Eye (tissue), 1 donor: ENCODE measurements at places on chromosomes 1 and 21.

GRCh38 chr1:235018161-235018560 lies 110.5 kb downstream of the TOMM20 start:
- no peak for DNase-seq

GRCh38 chr1:235643837-235644692 lies 5.5 kb downstream of the GNG4 start:
- no peak for DNase-seq

DNA sequence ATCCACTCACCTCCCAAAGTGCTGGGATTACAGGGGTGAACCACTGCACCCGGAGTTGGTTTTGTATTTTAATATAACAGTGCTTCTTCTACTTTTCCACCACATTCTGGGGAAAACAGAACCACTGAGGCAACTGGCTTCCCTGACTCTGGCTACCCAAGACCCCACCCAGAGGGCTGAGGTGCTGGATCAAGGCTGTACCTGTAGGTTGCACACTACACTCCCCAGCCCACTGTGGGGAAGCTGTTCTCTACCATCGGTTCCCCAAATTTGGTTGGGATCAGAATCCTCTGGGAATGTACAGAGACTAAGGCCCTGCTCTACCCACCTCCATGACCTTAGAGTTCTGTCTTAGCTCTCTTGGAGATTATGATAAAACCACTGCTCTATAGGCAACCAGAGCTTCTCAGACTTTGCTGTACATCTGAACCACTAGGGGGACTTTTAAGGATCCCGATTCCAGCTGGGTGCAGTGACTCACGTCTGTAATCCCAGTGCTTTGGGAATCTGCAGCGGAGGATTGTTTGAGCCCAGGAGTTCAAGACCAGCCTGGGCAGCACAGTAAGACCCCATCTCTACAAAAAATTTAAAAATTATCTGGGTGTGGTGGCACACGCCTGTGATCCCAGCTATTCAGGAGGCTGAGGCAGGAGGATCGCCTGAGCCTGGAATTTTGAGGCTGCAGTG lies 51.6 kb downstream of the GNG4 start:
- DNase-seq, result no peak

DNA sequence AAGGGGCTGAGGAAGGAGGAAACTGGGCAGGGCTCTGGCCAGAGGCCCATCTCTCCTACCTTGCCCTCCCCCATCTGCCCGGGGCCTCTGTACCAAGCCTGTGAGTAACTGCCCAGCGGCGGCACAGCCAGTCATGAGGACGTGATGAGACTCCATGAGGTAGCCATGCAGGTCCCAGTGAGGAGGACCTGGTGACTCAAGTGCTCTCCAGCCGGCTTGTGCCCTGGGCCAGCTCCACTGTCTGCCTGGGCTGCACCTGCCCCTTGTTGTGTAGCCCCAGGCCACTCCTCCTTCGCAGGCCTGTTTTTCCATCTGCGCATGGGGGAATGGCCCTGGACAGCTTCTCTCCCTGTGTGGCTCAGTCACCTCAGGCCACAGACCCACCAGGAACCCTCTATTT lies 42.0 kb upstream of the PADI1 start:
- no peak for DNase-seq

- no peak for DNase-seq
Measured at GRCh38 chr1:209425959-209426358, 157.6 kb upstream of the CAMK1G start.

DNA sequence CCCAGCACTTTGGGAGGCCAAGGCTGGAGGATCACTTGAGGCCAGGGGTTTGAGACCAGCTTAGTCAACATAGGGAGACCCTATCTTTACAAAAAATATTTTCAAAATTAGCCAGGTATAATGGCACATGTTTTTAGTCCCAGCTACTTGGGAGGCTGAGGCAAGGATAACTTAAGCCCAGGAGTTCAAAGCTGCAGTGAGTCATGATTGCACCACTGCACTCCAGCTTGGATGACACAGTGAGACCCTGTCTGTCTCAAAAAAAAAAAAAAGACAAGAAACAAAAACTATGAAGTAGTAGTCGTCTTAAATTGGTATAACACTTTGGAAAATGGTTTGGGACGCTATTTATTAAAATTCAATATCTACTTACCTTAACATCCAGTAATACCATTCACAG lies 7.7 kb downstream of the AIM2 start:
- no peak for DNase-seq

GRCh38 chr1:9253004-9253403 lies 18.4 kb downstream of the H6PD start:
- peak; percentile 59 for DNase-seq

GRCh38 chr1:173014160-173014559 lies 36.6 kb downstream of the TNFSF18 start:
- DNase-seq, result no peak

- no peak for DNase-seq
Measured at GRCh38 chr1:86233403-86233802, 76.8 kb upstream of the COL24A1 start.

DNA sequence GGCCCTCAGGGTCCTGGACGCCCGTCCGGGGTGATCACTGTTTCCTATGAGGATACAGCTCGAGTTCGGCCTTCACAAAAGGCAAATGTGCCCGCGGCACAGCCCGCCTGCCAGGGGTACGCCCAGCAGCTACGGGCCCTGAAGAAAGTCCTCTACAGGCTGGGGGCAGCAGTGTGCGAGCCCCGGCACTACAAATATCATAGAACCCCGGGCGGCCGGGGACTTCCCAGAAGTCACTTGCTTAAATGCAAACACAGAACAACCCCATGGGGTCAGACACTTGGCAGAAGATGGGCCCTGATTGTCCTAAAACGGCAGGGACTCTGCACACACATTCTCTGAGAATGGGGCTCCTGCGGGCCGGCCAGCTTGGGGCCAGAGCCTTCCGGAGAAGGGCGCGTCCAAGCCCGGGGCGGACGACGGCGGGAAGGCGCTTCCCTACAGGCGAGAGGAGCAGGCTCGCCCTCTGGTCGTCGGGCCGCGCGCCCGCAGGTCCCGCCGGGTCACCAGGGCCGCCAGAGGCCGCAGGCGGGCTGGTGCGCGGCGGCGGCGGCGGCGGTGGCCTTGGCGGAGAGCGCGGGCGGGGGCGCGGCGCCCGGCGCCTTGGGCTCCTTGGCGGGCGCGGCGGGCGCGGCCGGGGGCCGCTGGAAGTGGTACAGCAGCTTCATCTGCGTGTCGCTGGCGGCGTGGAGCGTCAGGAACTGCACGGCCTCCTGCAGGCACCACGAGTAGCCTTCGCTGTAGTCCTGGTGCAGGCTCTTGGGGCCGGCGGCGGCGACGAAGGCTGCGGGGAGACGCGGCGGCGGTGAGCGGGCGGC lies 888 bp downstream of the HES5 start:
- DNase-seq, result peak; percentile 58

DNA sequence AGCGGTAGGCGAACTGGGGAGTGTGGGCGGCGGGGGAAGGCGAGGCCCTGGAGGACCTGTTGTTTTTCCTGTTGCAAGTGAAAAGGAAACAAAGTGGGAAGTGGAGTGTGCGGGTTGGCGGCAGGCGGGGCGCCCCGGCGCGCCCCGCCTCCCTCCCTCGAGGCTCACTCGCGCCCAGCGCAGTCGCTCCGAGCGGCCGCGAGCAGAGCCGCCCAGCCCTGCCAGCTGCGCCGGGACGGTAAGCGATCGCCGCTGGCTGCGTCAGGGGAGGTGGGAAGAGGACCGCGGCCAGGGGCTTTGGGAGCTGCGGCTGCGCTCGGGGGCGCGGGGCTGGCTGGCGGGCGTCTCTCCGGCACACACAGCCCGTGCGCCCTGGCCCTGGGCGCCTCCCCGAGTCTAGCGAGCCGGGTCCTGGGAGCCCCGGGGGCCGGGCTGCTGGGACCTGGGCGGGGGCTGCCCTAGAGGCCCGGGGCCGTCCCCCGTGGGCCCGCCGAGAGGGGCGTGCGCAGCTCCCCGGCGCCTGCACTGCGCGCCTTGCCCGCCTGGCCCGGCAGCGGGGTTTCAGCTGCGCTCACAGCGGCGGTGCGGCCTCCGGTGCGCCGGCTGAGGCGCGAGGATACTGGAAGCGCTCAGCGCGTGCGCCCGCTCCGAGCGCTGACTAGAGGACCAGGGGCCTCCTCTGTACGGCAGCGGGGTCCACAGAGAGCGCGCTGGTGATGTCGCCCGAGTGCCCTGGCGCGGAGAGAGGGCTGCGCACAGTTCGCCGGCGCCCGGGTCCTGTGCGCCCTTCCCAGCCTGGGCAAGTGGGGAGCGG lies at the start of gene PIK3CD:
TSS of gene PIK3CD (plus strand) at position 167 of the 814 bp plus-strand sequence. CDS start 58,725 bp downstream, outside the sequence.
- DNase-seq, result peak; percentile 78

GRCh38 chr1:30810416-30811080 lies 53.0 kb upstream of the LAPTM5 start:
- peak; percentile 69 for DNase-seq

DNA sequence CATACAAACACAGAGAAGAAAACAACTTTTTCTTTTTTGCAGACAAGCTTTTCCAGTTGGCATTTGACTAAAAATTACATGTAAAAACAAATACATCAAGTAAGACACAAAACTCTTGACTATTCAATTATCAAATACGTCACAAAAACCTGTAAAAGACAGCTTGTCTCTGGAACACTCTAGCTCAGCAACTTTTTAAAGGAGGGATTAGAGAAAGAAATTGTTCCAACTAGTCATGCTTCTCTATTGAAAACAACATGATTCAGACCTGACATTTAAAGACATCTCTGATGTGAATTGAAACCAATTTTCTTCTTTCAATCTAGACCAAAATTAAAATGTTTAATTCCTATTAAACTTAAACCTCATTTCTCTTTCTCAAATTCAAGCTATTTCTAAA lies 30.3 kb downstream of the SMYD3 start:
- DNase-seq, result no peak

- DNase-seq, result peak; percentile 26
Measured at GRCh38 chr1:66119148-66119547, 326.5 kb downstream of the PDE4B start.

- DNase-seq, result no peak
Measured at GRCh38 chr1:94316183-94316582, 78.8 kb upstream of the ARHGAP29 start.

- DNase-seq, result no peak
Measured at GRCh38 chr1:15100880-15101760, 52.4 kb upstream of the TMEM51 start.

DNA sequence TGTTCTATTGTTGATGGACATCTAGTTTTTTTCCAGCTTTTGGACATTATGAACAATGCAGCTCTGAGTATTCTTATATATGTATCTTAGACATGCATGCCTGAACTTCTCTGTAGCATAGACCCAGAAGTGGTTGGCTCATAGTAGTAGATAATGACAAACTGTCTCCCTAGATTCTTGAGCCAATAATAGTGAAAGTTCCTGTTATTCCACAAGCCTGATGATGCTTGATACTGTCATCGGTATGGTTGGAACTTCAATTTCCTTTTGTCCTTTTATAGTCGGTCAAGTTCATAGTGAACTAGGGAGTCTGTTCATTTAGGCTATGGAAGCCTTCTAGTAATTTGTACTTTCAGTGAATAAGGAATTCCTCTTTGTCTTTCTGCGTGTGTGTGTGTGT lies 56.8 kb downstream of the MTR start:
- DNase-seq, result no peak
